Lung (tissue), 17 donors: ENCODE measurements at places on chromosomes 1 and 21. TPM values are rescaled to one million over a fixed set of nuclear protein-coding genes. Genes with fewer than 3 reads are reported as not detected.

The CTBS gene
- 22.6 TPM for polyA plus RNA-seq

The SPRR2B gene
- polyA plus RNA-seq, result not detected

DNA sequence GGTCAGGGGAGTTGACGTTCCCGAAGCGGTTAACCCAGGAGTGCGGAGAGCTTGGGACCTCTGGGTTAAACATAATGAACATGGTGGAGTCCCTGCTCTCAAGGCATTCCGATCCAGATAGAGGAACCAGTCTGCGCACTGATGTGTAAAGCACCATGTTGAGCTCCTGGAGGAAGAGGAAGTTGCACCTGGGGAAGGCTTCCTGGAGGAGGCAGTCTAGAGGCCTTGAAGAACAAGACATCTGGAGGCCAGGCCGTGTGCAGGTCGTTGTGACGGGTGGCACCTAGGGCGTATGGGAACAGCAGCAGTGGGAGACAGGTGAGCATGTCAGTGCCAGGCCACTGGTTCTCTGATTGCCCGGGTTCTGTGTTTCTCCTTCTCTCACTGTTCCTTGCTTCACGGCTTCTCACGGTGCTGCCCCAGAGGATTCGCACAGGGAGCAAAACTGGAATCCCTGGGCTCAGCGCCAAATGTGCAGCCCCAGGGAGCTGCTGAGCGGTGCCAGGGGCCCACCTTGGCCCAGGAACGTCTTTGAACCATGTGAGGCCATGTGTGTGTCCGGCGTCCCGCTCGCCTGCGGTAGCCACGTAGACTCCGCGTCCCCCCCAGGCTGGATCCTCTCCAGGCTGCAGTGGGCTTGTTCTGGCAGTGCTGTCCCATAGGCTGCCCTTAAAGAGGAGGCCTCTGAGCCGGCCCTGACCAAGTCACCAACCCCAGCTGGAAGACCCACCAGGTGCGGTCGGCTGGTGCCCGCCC, 122.9 kb upstream of the GALNT2 start:
- no peak for DNase-seq

The MTARC2 gene
- polyA plus RNA-seq, result 36.1 TPM

The KCNJ6 gene
- 0.01 TPM for polyA plus RNA-seq

The PRDX6 gene
- polyA plus RNA-seq, result 219 TPM

The MASP2 gene
- 0.04 TPM for polyA plus RNA-seq

DNA sequence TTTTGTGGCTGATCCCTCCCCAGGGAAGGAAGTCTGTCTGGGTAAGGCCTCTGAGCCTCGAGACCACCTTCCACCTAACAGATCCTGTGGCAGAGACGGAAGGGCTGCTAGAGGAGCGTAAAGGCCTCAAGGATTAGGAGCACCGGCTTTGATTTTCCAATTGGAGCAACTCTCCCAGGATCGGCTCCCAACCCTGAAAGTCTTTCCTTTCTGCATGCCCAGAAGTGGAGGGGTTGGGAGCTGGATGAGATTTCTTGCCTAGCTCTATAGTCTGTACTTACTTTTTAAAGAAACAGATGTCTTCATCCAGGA, 41.4 kb downstream of the ELK4 start:
- no peak for DNase-seq

The OR2T33 gene
- polyA plus RNA-seq, result not detected

The MIXL1 gene
- 0.03 TPM for polyA plus RNA-seq

GRCh38 chr21:37759777-37760176, 156.5 kb downstream of the KCNJ6 start:
- no peak for DNase-seq

The SLC6A17 gene
- polyA plus RNA-seq, result 0.03 TPM

The SLC25A44 gene
- polyA plus RNA-seq, result 8.0 TPM

DNA sequence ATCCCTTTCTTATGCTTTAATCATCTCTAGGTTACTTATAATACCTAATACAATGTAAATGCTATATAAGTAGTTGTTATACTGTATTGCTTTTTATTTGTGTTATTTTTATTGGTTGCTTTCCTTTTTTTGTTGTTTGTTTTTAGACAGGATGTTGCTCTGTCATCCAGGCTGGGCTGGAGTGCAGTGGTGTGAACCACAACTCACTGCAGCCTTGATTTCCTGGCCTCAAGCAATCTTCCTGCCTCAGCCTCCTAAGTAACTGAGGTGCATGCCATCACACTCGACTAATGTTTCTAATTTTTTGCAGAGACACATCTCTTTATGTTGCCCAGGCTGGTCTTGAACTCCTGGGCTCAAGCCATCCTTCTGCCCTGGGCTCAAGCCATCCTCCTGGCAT, 26.9 kb downstream of the KRTAP19-8 start:
- DNase-seq, result no peak

GRCh38 chr1:244454412-244454811, 2.7 kb upstream of the ADSS2 start:
- DNase-seq, result peak; percentile 56

- DNase-seq, result no peak
These were observed 2.6 kb upstream of the ILDR2 start for GRCh38 chr1:166977951-166978350.

GRCh38 chr1:23645338-23645737, 46.3 kb upstream of the RPL11 start:
- DNase-seq, result no peak

- peak; percentile 93 for DNase-seq
These were observed 2.1 kb downstream of the ARHGEF2 start for GRCh38 chr1:155976062-155976912.

DNA sequence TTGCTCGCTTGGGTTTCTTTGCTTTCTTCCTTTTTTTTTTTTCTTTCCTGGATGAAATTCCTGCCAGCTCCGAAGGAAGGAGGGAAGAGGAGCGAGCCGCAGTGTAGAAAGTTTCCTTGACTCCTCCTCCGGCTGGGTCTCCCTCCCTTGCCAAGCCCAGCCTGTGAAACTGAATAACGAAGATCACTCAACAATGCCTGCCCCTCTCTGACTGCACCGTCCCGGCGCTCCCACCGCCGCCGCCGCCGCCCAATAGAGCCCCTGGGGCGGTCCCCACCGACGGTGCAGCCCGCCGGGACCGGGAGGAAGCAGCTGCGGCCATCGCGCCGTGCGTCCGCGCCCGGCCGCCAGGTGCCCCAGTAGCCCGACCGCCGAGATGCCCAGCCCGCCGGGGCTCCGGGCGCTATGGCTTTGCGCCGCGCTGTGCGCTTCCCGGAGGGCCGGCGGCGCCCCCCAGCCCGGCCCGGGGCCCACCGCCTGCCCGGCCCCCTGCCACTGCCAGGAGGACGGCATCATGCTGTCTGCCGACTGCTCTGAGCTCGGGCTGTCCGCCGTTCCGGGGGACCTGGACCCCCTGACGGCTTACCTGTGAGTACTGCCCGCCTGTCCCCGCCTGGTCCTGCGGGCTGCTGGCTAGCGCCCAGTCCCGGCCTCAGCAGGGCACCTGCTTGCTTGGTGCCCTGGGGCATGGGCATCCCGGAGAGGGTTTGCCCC, at the start of gene LGR6:
TSS of gene LGR6 (plus strand) at position 186 of the 714 bp plus-strand sequence. CDS start at position 377, 191 bp downstream.
- no peak for DNase-seq

GRCh38 chr1:191049781-191050180, 572.1 kb upstream of the BRINP3 start:
- no peak for DNase-seq

The OR6N1 gene
- not detected for polyA plus RNA-seq

DNA sequence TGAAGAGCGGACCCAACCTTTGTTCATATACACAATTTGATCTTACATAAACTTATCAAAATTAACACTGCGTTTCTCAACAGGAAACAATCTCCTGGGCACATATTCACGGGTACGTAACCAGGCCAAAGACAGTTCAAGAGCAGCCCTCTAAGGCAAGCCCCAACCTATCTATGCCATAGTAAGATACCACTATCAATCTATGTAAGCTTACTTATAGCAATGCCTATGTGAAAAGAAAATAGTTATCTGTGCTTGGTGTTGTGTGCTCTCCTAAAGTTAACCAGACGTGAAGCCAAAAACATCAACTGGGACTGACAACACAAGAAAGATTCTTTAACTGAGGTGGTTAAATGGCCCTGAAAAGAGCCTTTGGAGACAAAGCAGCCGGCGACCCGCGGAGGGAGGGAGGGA, 49.4 kb upstream of the BOLA1 start:
- DNase-seq, result peak; percentile 22

The HES3 gene
- not detected for polyA plus RNA-seq

- no peak for DNase-seq
These were observed 2.8 kb downstream of the RPS8 start for GRCh38 chr1:44777969-44778635.

DNA sequence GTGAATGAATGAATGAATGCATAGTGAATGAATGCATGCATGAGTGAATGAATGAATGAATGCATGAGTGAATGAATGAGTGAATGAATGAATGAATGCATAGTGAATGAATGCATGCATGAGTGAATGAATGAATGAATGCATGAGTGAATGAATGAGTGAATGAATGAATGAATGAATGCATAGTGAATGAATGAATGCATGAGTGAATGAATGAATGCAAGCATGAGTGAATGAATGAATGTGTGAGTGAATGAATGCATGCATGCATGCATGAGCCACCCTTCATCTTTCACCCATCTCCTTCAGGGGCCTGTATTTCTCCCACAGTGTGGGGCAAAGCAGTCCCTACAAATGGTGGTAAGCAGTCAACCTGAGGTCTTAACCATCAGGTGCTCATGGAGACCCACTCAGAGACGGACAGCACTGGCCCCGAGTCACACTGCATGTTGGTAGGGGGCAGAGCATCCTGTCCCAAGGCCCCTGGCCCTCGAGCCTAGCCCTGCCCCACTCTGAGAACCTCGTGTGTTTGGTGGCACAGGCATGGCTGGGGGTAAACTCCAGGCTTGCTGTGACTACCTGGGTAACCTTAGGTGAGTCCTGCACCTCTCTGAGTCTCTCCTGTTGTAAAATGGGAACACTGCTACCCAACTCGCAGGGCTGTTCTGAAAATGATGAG, 28.0 kb upstream of the PAX7 start:
- DNase-seq, result no peak

GRCh38 chr1:240784776-240785175, 172.8 kb upstream of the GREM2 start:
- no peak for DNase-seq

The FRRS1 gene
- 0.67 TPM for polyA plus RNA-seq

The CTTNBP2NL gene
- 9.0 TPM for polyA plus RNA-seq

The NUDT4B gene
- polyA plus RNA-seq, result 0.26 TPM

GRCh38 chr1:77200806-77201205, 18.4 kb downstream of the PIGK start:
- no peak for DNase-seq
